ENCODE measurements at places on chromosomes 1 and 21. TPM values are rescaled to one million over a fixed set of nuclear protein-coding genes. Genes with fewer than 3 reads are reported as not detected.
A peak's percentile ranks its signal among the peaks of the same experiment; 100 is the strongest.

DNA sequence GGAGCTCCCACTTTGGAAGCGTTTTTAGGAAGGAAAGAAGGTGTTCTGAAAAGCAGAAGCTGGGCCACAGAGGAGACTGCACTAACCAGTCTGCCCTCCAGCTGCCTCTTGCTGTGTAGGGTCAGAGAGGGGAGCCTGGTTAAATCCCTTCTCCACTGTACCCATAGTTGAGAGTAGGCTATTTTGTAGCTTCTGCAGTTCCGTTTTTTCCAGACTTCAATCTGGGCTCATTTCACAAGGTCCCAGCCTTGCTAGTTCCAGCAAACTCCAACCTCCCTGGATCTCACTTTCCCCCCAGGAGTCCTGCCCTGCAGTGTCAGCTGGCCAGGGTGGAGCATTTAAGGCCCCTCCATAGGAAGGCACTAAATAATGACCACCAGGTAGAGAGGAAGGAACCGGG, 11.0 kb downstream of the TNN start:
- DNase-seq: no peak

- no peak for DNase-seq
Observed at GRCh38 chr1:47941609-47942239, 55.5 kb downstream of the TRABD2B start.

GRCh38 chr1:37259019-37259418, 215.4 kb upstream of the ZC3H12A start:
- no peak for DNase-seq

DNA sequence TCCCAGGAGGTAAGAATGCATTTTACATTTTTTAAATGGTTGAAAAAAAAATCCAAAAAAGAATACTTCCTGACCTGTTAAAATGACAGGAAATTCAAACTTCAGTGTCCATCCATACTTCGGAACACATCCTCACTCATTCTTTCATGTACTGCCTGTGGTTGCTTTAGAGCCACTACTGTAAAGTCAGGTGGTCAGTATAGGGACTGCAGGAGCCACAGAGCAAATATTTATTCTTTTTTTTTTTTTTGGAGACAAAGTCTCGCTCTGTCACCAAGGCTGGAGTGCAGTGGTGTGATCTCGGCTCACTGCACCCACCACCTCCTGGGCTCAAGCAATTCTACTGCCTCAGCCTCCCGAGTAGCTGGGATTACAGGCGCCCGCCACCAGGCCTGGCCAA, 124.7 kb downstream of the CLIC6 start:
- DNase-seq: no peak

DNA sequence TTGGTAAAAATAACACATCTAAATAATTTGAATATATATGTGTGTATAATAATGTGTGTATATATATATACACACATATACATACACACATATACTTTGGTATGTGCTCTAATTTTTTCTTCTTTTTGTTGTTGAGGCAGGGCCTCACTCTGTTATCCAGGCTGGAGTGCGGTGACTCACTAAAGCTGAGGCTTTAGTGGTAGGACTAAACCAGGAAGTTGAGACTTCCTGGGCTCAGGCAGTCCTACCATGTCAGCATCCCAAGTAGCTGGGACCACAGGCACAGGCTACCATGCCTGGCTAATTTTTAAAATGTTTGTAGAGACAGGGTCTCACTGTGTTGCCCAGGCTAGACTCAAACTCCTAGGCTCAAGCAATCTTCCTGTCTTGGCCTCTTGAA, 46.7 kb upstream of the CXADR start:
- DNase-seq: no peak

GRCh38 chr1:96087719-96088118, 633.9 kb upstream of the PTBP2 start:
- no peak for DNase-seq

Gene ATP13A2
- total RNA-seq: 28.8 TPM

DNA sequence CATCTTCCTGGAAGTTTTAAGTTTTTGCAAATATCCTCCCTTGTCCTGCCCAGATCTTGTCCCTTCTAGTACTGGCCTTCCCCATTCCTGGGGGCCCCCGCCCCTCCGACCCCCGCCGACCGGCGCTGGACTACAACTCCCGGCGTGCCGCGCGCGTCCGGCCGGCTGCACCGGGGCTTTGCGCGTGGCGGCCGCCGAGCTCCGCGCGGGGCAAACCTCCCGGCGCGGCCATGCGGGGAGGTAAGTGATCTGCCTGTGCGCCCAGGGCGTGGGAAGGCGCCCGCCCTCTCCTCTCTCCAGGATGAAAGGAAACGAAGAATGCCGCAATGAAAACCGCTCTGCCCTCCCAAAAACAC, 3.2 kb upstream of the SAMD13 start:
- DNase-seq: peak; percentile 73

DNA sequence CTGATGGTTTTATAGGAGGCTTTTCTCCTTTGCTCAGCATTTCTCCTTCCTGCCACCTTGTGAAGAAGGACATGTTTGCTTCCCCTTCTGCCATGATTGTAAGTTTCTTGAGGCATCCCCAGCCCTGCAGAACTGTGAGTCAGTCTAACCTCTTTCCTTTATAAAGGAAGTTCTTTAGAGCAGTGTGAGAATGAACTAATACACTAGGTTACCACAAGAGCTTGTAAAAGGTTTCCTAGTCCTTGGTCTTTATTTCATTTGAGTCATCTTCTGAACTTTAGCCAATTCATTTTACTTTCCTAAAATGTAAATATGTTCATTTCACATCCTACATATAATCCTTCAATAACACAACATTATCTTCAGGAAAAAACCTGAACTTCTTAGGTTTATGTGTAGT, 365.3 kb downstream of the HHIPL2 start:
- DNase-seq: no peak
